Uterus (tissue), 4 donors: ENCODE measurements at places on chromosomes 2 and 18.

DNA sequence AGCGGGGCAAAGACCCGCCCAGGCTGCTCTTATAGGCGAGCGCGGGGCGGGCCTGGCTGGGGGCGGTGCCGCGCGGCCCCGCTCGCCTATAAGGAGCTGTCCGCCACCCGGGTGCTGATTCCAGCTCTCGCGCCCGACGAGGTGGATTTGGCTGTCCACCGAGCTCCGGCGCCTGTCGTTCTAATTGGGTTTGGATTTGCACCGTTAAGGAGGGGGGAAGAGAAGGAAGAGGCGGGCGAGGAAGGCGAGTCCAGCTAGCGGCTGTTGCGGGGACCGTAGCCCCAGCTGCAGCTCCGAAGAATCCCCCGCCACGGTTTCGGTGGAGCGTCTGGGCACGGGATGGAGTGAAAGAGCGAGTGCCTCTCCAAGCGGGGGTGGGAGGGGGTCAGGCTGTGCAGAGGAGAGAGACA is at the start of gene CNTNAP5:
Gene CNTNAP5 (plus strand): TSS at position 117 of the 410 bp plus-strand sequence. CDS start 364 bp downstream, outside the sequence.
- no peak for DNase-seq

GRCh38 chr2:68250196-68250595 is 2.1 kb downstream of the PPP3R1 start:
- DNase-seq: no peak

DNA sequence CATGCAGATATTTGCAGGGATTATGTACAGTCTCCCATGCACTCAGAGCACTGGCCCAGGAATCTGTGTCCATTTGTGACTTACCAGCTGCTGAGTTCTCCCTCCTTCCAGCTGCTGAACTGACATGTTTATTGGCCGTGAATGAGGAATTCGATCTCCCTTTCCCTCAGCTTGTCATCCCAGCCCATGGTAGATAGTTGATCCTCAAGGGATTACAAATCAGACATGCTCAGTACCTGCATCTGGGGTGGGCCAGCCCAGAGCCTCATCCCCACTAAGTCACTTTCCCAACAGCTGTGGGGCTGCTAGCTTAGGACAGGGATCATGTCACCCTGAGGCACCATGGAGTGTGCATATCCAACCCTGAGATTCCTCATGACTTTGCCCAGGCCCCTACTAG is 1284.9 kb upstream of the LRRTM1 start:
- no peak for DNase-seq

- DNase-seq: no peak
These were observed 27.8 kb downstream of the KIF5C start for GRCh38 chr2:148902798-148903197.

GRCh38 chr2:207133820-207134519 is 31.8 kb downstream of the KLF7 start:
- DNase-seq: peak; percentile 94

DNA sequence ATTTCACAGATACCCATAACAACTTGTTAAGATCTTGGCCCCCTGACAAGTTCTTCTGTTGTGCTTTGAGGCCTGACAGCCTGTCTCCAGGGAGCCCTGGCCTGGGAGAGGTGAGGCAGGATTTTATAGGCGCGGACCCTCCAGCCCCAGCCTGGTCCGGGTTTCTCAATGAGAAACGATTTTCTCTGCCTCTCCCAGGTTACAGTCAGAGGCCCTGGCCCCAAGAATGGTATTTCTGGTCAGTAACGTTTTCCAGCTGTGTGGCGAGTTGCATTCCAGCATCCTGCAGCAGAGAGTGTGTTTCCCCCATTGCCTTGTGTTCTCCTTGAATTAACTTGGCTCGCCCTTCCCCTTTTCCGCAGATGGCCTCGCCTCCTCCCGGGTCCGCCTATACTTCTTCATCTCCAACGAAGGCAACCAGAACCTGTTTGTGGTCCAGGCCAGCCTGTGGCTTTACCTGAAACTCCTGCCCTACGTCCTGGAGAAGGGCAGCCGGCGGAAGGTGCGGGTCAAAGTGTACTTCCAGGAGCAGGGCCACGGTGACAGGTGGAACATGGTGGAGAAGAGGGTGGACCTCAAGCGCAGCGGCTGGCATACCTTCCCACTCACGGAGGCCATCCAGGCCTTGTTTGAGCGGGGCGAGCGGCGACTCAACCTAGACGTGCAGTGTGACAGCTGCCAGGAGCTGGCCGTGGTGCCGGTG is 3.0 kb downstream of the INHBB start:
- no peak for DNase-seq

DNA sequence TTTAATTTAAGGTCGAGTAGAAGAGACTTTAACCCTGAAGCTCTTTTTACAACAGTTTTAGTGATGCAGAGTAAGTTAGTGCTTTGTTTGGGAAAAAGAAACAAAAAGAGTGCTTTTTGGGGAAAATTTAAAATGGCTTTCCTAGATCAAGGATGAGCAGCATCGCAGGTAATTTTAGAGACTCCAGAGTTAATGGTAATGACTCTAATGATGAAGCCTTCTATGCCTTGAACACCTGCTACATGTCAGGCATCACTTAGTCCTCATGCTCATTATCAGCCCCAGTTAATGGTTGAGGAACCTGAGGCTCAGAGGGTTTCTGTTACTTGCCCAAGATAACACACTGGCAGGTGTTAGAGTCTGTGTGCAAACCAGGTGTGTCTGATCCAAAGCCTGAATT is 167.8 kb downstream of the ACOXL start:
- no peak for DNase-seq

DNA sequence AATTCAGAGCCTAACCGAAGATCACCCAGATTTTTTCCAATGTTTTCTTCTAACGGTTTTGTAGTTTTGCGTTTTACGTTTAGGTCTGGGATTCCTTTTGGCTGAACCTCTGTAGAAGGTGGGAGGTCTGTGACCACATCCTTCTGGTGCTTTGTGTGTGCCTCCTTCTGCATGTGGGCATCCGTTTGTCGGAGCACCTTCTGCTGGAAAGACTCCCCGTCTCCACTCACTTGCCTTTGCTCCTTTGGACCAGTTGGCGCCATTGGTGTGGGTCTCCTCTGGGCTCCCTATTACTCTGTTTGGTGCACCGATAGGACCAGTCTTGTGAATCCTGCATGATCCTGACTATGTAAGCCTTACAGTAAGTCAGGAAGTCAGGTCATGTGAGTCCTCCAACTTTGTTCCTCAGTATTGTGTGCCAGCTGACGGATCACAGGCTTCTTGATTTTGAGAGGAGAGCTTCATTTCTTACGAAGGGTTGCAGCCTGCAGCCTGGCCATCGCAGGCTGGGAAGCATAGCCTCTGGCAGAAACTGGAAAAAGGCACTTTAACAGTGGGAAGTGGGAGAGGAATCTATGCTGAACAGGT is 13.6 kb downstream of the AQP12A start:
- DNase-seq: no peak

DNA sequence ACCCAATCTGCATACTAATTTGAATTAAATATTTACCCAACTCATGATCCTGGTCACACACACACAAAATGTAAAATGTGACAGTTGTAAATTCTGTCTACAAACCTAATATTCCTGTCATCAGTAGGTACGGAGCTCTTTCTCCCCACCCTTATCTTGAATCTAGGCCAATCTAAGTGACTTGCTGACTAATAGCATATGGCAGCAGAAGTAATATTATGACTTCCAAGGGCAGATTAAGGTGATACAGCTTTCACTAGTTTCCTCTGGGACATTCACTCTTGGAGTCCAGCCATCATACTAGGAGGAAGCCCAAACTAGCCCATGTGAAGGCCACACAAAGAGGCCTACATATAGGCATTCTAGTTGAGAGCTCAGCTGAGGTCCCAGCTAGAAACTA is 89.4 kb downstream of the TMEM131 start:
- DNase-seq: no peak

DNA sequence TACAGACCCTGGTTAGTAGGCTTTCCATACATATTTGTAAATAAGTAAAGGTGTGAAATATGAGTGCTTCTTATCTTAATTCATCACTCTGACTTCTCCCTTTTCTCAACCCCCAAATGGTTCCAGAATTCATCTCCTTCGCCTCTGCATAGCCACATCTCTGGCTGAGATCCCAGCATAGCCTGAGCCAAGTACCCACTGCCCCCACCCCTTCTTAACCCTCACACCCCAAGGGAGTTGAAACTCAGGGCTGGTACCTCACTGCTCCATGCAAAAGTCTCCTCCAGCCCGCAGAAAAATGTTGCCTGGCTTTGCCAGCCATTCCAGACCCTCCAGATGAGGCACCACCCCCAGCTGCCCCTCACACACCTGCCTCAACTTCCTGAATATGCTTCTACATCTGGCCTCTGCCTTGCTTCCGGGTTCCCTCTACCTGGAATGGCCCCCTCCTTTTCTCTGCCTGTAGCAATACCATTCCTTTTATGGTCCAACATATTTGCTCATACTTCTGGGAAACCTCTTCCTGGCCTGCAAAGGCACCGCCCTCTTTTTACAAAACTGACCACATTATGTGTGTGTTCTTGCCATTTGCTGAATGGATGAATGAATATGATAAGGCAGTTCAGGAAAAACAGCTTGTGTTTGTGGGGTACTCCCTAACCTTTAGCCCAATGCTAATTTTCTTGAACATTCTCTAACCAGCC is 112.8 kb downstream of the CELF4 start:
- no peak for DNase-seq

DNA sequence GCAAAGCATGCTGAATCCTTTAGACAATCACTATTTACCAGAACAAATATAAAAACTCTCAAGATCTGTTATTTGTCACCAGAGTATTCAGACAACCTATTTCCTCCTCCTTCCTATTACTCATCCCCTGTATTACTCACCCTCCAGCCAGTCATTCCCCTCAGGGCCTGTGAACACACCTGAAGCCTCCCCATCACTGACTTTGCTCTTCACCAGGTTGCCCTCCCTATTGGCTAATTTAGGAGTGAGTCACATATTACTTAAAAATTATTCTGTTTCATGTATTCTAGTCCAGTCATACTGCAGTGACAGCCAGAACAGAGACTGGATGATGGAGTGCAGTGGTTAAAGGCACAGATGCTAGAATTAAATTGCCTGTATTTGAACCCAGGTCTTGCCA is 3.7 kb upstream of the ATG16L1 start:
- DNase-seq: no peak

- no peak for DNase-seq
These were observed 28.9 kb upstream of the RAMP1 start for GRCh38 chr2:237830522-237830921.

DNA sequence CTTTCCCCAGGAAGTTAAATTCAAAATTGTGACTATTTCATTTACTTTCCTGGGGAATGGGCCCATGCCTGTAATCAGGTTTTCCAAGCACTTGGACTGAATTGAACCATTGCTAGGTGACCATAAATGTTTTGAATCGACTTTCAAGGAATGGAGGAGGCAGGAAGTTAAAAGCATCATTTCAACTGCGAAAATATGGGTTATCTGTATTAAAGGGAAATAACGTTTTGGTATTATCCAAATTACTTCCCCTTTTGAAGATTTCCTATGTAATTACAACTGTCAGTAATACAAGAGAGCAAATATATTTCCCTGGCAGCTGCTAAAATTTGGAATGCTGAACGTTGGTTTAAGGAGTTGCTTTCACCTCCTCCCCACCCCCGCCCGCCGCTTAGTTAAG is 19.0 kb downstream of the PNO1 start:
- DNase-seq: no peak

DNA sequence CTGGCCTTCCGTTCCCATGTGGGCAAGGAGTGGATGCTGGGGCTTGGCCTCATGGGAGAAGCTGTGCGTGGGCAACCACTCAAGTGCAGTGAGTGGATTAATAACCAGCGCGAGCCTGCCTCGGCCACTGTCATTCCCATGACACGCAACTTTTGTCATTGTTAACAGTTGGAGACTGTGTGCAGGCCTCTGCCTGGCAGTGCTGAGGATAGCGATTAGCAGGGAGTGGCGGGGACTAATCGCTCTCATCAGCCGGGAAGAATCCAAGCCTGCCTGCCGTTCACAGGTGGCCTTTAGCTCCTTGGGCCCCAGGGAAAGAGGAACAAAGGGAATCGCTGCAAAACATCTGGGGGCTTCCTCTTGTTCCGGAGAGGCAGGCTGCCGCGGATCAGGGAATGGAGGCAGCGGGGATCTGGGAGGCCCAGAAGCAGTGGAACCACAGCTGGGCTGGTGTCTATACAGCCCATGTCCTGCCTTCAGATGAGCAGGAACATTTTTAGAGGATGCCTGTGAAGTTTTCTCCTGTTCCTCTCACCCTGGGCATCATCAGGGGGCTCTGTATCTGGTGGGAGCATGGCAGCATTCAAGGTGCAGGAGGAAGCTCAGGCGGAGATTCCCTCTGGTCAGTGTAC is 53.8 kb downstream of the CTIF start:
- DNase-seq: no peak

DNA sequence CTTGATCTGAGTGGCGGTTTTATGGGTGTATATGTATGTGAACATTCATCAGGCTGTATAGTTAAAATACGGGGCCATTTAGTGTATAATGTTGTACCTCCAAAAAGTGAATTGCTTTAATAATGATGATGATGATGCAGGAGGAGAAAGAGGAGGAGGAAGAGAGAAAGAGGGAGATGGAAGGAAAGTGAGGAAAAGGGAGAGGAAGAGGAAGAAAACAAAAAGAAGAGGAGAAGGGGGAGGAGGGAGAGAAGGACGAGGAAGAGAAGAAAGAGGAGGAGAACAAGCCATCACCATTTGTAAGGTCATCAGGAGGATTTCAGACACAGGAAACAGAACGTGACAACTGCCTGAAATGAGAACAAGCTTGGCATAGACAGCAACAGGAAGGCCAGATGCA is 168.4 kb upstream of the NCKAP5 start:
- DNase-seq: no peak
